Omental fat pad (tissue), 4 donors: ENCODE measurements at places on chromosomes 4 and X. TPM values are rescaled to one million over a fixed set of nuclear protein-coding genes. Genes with fewer than 3 reads are reported as not detected.

DNA sequence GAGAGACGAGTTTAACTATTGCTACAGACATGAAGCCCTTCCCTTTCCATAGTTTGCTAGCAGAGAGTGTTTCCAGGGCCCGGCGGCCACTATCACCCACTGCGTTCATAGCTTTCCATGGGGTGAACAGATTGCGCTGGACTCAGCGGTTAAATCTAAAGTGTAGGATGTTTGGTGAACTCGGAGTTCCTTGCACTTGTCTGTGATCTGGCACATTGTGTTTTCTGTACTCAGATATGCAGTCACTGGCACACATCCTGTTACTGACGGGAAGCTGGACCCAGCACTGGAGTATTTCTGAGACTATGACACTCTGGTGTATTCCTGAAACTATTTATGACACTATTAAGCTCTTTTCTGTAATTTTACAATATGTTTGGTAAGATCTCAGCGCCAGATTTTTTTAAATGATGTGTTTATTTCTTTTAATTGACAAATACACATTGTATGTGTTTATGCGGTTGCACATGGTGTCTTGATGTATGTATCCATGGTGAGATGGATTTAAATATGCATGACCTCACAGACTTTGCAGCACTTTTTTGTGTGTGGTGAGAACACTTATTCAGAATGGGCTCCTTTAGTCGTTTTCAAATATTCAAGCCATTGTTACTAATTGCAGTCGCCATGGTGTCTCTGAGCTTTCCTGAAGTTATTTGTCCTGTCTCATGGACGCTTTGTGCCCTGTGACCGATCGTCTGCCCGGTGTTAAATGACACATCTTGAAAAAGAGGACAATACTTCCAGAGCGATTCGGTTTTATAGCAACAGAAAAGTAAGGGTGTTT is 14.1 kb downstream of the CD99 start:
- no peak for DNase-seq

DNA sequence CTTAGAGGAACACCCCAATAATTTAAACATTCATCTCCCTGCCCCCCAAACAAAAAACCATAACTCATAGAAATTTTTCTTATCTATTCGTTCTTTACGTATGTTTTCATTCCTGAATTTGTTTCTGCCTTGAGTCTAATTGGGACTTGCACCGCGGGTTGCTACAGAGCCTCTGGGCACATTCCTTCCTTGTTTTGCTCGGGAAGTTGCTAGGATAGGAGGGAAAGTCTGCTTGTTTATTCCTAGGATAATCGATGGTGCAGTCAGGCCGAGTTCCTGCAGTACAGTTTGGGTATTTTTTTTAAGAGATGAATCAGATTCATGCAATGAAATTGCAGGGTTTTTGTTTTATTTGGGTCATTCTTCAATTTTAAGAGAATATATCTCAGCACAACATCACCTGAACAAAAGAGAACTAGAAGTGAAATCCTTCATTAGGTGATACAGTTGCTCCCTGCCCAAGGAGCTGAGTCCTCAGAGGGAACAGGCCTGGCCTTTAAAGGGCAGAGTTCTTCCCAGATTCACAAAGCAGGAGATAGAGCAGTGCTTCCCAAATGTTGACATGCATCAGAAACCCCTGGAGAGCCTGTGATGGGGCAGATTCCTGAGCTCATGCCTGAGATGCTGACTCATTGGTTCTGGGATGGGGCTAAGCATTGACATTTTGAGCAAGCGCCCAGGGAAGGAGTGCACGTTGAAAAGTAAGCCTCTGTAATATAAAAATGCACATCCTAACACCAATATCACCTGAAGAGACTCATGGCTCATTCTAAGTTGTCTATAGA is 114.9 kb upstream of the FAM9B start:
- DNase-seq: no peak

- no peak for DNase-seq
These were observed 213.4 kb downstream of the SPCS3 start for GRCh38 chr4:176533159-176533558.

DNA sequence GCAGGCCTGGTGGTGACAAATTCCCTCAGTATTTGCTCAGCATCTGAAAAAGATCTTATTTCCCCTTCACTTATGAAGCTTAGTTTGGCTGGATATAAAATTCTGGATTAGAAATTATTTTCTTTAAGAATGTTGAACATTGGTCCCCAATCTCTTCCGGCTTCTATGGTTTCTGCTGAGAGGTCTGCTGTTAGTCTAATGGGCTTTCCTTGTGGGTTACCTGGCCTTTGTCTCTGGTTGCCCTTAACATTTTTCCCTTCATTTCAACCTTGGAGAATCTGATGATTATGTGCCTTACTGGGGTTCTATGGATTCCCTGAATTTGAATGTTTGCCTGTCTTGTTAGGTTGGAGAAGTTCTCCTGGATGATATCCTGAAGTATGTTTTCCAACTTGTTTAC is 17.4 kb upstream of the TMPRSS11F start:
- no peak for DNase-seq

- no peak for DNase-seq
These were observed 120.0 kb downstream of the ADGRL3 start for GRCh38 chr4:61320154-61320553.

- DNase-seq: no peak
These were observed 974.9 kb downstream of the RPA4 start for GRCh38 chrX:97858592-97858991.

GRCh38 chr4:26713563-26714151 is 129.8 kb downstream of the TBC1D19 start:
- DNase-seq: no peak

DNA sequence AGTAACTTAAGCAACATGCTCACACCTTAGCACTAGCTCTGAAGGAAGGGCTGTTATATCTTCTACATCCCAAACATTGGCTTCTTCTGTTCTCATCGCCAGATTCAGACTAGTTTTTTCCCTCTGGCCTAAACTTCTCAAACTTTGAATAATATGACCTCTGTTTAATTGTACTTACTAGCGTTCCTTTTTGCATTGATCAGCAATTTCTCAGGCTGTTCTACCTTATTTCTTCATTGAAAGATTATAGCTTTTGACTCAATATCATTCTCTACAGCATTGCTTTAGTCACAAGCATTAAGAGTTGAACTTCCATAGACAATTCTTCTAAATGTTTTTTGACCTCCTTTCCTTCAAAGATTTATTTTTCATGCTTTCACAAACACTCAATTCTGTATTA is 659.2 kb downstream of the PCDH7 start:
- DNase-seq: no peak

DNA sequence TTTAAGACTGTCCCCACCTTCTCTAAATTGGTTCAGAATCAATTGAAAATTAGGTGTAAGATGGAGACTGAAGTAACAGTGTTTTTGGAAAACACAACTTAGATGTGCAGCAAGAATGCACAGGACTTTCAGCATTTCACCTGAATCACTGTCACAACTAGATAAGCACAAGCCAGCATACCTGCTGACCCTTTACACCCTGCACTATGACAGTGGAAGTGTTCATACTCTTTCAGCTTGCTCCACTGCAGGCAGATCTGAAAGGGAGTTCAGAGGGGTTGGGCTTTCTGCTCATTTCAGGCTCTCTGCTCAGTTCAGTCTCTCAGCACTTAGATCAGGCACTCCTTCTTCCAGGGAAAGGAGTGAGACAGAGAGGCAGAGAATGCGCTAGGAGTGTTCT is 22.8 kb downstream of the DCUN1D4 start:
- DNase-seq: no peak

GRCh38 chr4:8817813-8818062 is 53.9 kb downstream of the HMX1 start:
- no peak for DNase-seq

DNA sequence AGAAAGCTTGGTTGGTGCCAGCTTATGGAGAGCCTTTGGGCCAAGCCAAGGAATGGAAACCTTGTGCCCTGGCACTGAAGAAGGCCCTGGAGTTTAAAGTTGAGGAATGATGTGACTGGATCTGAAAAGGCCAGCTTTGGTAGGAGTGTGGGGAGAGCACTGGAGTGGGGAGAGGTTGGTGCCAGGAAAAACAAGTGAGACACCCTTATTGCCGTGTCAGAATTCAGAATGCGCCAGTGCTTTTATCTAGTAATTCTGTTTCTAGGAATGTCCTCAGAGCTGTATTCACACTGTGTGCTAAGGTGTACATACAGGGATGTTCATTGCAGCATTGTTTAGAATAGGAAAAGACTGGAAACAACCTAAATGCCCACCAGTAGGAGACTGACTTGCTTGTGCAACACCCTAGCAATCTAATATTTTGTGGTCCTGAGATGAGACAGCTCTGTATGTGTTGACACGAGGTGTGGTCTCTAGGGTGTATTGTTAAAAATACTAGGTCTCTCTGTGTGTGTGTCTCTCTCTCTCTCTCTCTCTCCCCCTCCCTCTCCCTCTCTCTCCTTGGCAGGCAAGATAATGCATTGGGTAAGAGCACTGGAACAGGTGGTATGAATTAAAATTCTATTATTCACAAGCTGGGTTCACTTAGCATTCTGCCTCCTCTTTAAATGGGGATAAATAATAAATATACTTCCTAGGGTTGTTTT is 107.8 kb downstream of the GATB start:
- no peak for DNase-seq

DNA sequence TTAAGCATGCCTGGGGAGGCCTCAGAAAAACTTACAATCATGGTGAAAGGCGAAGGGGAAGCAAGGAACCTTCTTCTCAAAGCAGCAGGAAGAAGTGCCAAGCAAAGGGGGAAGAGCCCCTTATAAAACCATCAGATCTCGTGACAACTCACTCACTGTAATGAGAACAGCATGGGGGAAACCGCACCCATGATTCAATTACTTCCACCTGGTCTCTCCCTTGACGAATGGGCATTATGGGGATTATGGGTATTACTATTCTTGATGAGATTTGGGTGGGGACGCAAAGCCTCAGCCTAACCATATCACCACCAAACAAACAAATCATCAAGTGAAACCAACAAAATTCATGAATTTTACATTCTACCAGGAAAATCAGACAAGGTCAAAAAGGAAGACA is 76.7 kb upstream of the TAB3 start:
- DNase-seq: no peak

- DNase-seq: no peak
These were observed 10.0 kb upstream of the LNX1 start for GRCh38 chr4:53601251-53601764.

GRCh38 chrX:13369256-13370030 is 49.6 kb upstream of the ATXN3L start:
- DNase-seq: no peak

DNA sequence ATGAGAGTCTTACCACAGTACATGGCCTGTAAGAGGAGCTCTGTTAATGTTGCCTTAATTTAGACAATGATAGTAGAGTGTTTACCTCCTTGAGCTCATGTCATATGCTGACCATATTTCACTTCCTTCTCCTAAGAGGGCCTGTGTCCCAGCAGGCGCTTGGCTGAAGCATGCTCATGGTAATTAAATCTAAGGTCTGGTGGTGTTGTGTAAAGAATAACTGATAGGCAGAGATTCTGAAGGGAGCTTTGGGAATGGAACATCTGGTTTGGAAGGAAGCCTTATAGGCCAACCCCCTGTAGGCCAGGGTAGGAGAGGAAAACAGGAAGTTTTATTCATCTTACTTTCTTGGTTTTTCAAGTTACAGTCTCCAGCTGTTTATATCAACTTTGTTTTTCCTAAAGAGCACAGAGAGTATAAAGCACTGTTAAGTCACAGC is 300.2 kb downstream of the USP46 start:
- DNase-seq: no peak

GRCh38 chrX:74286950-74287740 is 16.8 kb upstream of the ZCCHC13 start:
- DNase-seq: no peak

DNA sequence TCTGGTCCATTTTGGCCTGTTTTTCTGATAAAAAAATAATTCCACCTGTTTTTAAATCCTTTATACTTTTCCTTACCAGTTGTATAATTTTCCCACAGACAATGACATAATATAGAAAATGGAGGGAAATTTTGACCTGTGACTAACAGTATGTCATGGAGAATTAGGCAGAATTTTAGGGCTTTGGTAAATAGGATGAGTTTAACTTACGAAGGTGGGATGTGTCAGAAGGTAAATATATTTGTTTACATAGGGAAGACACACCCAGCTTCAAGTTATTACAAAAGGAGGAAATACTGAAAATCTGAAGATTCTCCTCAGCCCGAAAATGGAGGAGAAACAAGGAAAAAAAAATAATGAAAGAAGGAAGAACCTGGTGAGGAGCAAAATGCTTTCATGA is 64.6 kb upstream of the PPP3CA start:
- no peak for DNase-seq

DNA sequence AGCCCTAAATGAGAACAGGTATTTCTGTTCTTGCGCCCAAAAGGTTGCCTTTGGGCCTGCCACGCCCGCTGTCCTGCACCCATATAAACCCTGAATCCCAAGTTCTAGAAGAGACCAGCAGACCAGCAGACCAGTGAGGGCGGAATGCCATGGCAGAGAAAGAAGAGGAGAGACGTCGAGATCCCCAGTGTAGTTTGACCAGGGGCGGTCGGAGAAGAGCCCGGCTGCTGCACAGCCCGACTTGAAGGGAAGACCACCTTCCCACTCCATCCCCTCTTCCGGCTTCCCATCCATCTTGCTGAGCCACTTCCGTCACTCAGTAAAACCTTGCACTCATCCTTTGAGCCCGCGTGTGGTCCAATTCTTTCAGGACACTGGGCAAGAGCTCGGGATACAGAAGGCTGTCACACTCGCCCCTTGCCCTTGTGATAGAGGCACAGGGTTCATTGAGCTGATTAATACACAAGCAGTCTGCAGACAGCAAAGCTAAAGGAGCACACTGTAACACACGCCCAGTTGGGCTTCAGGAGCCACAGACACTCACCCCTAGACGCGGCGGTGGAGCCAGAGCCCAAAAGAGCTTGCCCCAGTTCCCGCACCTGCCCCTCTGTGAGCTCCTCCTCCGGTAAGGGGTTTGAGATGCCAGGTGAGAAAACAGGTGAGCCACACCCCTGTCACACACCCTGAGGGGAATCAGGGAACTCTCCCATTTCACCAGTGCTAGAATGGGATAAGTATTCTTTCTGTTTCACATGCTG is 230.8 kb downstream of the PCDH10 start:
- no peak for DNase-seq

GRCh38 chr4:38049545-38050170 is 89.5 kb downstream of the PTTG2 start:
- DNase-seq: no peak

Gene GLA
- 62.4 TPM for total RNA-seq

Gene PNMA6A
- 2.3 TPM for total RNA-seq

Gene SAGE1
- total RNA-seq: not detected

Gene PAGE1
- total RNA-seq: not detected

Gene CSN1S1
- total RNA-seq: 40.6 TPM

Gene SPATA18
- total RNA-seq: 1.9 TPM

Gene UCHL1
- total RNA-seq: 15.3 TPM

Gene DUSP21
- total RNA-seq: not detected

Gene ANKRD50
- 15.6 TPM for total RNA-seq

Gene POU4F2
- total RNA-seq: not detected

Gene OPN1MW
- total RNA-seq: not detected

Gene SRPK3
- 0.47 TPM for total RNA-seq

Gene HNRNPDL
- 185 TPM for total RNA-seq

Gene RRH
- total RNA-seq: 0.36 TPM
